Hepatic stellate cell (primary cell): ENCODE measurements at places on chromosomes 5 and 9.
A peak's percentile ranks its signal among the peaks of the same experiment; 100 is the strongest.

DNA sequence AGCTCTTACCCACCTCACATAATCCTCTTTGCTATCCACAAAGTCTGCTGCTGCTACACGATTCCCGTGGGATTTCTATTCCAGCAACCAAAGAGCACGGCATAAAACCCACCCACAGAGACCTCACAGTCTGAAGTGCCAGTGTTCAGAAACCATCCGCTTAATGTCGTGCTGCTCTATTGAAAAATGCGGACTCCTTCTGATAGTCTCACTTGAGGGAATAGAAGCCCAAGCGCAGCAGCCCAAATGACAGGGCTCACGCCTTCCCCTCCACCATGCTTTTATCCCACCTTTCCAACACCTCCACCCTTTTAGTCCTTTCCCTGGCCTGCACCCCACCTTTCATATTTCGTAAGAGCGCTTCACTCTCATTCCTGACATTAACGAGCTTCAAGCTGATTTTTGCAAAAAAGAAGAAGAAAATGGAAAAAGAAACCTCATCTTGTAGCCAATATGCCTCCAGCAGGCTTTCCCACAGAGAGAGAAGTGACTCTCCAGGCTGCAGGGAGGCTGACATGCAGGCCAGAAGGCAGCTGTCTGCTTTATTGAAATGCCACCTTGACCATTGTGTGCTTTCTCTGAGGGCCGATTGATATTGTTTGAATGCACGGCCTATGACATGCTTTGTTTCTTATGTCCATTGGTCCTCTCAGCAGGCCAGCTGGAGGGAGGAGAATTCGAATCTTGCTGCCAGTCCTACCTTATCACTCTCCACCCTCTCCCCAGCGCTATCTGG is 70.6 kb upstream of the PCSK1 start:
- no peak for DNase-seq

GRCh38 chr5:133652951-133653759 is 40.8 kb upstream of the FSTL4 start:
- DNase-seq, result no peak

GRCh38 chr9:3888497-3888858 is 362.7 kb upstream of the RFX3 start:
- no peak for DNase-seq

DNA sequence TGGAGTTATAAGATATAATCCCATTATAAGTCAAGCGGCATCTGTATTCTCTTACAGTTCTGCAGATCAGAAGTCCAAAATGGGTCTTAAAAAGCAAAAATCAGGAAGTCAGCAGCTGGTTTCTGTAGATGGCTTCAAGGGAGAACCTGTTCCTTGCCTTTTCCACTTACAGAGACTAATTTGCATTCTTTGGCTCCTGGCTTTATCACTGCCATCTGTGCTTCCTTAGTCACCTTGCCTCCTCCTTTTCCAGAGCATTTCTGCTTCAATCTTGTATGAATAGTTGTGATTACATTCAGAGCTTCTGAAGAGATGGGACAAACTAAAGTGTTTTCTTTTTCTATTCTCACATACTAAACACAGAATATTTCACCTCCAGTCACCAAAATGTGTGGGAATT is 647.3 kb upstream of the GRAMD2B start:
- DNase-seq, result no peak

DNA sequence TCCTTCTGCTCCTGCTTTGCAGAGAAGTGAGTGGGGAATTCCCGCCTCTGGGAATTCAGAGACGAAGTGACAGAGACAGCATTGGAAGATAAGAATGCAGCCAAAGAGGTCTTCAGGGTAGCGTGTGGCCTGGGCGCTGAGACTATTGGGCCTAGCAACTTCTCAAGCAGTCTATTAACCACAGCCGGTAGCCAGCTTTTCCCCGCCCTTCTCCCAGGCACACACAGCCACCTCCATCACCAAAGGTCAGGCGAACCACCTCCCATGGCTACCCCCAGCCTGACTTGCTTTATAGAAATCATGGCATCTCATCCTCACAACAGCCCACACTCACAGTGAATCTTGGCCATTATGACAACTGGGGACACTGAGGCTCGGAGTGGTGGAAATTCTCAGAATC is 124.2 kb downstream of the KCNIP1 start:
- no peak for DNase-seq

DNA sequence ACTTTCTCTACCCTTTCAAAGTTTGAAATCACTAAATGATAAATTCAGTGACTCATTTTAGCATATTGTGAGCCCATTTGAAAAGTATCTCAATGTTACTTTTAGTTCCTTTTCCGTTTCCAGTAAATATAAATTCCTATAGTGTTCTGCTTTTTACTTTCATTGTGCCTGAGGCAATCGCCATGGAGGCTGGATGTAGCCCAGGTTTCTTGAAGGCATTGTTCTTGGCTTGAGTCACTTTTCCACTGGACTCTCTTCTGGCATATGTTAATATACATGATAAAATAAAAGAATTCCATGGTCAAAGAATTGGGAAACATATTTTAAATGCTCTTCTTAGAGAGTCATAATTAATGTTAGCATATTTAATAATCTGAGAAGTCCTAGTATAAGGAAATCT is 327.0 kb downstream of the IZUMO3 start:
- no peak for DNase-seq

- DNase-seq, result peak; percentile 40
Observed at GRCh38 chr5:158384535-158385481, 525.9 kb upstream of the CLINT1 start.

DNA sequence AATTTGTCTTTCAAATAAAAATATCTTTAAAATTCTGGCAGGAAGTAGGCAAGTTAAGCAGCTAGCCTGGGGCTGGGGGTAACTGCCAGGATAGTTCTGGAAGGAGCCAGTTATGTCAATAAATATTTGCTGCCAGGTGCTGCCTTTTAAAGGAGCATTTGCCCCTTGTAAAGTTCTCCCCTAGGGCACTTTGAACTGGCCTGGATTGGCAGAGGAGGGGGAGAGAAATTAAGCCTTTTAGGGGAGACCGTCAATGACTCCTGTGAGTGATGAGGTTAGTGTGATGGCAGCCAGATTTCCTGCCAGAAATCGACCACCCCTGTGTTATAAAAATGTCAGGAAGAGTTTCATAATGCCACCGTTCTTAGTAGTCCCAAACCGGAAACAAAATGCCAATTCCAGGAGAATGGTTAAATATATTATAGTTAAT is 89.8 kb upstream of the ELL2 start:
- DNase-seq, result no peak

DNA sequence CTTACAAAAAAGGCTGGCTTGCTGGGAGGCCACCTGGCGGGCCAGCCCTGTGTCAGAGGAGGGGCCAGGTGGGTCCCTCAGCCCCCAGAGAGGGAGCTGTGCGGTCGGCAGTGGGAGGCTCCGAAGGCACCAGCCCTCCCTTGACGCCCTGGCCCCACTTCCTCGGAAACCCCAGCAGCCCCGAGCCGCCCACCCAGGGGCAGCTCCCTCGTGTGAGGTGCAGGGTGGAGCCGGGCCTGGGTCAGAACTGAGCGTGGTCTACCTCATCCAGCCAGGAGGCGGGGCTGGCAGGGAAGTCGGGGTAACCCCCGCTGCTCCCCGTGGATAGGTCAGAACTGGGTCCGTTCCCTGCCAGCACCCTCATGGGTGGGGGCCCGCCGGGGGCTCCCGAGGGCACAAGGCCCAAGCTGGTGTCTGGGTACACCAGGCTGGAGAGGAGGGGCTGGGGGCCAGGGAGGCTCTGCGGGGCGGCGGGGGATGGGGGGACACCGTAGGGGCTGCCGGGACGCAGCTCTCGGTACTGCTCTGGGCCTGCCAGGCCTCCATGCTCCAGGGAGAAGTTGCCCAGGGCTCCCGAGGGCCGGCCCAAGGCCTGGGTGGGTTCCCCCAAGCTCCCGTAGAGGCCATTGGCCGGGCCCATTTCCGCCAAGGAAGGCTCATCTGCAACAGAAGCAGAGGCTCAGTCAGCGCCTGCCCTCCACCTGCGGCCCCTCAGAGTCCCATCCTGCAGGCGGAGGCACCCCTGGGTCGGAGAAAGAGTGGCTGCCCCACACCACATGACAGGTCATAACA is 7.6 kb downstream of the LHX3 start:
- DNase-seq, result no peak

DNA sequence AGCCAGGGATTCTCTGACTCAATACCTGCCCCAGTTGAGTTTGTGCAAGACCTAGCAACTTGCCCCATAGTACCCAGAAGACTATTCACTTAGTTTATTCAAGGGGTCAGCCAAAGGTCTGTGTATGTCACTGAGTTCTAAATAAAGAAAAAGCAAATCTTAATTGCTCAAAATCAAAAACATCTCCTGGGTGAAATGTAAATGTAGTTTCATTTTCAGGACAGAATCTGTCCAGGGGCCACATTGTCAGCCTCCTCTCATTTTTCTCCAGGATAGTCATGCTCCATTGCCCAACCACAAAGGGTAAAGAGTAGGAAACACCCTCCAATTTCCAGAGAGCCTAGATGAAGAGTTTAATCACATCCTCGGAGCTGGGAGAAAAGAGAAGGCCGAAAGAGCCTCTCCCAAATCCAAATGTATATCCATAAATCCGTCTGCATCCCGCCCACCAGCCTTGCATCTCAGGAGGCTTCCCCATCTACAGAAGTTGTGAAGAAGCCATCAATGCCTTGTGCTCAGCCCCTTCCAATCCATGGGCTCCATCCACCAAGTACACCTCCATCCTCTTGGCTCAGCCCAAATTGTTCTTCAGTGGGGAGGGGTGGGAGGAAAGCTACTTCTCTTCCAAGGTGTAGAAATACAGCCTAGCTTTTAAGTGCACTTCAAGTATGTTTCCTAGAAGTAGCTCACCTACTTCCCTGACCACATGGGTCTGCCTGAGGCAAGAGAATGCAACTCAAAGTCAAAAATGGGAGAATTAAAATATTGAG is 26.9 kb downstream of the ADAM19 start:
- peak; percentile 64 for DNase-seq

DNA sequence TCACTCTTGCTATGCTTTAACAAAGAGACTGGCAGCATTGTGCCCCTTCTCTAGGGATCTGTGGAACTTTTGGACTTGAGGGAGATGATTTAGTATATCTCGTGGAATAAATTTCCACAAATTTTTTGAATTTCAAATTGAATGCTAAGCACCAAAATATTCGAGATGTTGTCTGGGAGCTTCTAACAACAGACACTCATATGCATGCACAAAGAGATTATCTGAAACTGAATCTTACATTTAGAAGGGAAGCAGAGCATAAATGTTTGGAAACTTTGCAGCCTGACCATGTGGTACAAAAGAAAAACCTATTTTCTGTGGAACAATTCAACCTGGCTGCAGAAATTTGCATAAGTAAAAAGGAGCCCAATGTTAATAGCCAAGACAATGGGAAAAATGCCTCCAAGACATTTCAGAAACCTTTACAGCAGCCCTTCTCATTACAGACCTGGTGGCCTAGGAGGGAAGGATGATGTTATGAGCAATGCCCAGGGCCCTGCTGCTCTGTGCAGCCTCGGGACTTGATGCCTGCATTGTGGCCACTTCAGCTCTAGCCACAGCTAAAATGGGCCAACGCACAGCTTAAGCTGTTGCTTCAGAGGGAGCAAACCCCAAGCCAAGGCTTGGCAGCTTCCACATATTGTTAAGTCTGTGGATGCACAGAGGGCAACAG is 285.8 kb upstream of the FAM174A start:
- DNase-seq, result no peak

DNA sequence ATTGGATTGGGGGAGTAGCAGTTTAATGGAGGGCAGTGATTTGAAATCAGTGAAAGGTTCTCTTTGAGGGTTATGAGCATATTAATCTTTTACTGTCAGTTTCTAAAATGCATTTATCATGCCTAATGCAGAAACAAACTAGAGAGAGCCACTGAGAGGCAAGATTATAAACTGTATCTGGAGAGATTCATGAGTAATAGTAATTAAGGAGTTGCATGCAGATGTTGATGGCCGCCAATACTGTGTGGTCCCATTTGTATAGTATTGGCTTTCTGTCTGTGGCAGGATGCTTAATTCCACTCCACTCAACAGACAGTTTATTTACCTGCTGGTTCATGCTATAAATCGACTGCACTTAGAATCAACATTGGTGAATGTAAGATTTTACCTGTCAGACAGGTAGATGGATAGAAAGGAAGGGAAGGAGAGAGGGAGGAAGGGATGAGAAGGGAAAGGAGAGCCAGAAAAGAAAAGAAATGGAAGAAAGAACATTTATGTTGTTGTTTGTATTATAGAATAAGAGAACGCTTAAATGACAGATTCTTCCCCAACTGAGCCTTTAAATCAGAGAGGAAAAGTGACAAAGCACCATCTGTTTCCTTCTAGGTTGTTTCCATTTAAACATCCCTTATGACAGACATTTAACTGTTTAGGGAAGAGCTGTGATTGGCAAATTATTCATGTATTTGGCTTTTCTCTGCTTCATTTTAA is 146.5 kb downstream of the PAM start:
- no peak for DNase-seq

DNA sequence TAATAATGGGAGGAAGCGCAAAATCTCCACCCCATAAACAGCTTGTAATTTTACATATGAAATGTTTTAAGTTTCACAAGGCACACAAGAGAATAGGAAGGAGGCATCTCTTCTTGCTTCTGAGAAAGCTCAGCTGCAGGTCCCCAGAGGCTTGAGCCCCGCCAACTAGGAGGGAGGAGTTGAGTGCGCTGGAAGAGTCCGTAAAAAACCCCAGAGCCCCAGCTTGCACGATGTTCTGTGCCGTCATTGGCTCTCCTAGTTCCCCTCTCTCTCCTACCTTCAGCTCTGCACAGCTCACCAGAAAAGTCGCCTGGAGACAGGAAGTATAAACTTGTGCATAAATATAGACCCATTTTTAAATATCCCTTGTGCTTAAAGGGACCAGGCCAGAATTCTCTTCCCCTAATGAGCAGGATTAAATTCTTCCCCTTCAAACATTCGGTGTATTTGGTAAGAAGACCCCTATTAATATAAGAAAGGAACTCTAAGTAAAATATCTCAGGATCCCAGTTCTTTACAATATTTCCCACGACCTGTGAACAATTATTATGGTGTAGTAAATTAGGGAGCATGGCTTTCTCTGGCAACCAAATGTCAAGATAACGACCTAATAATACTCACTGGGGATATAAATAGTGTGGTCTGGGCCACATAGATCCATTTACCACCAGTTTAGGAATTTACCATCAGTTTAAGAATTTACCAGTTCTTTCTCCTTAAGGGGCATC is 13.7 kb downstream of the GLRX start:
- DNase-seq, result peak; percentile 64

DNA sequence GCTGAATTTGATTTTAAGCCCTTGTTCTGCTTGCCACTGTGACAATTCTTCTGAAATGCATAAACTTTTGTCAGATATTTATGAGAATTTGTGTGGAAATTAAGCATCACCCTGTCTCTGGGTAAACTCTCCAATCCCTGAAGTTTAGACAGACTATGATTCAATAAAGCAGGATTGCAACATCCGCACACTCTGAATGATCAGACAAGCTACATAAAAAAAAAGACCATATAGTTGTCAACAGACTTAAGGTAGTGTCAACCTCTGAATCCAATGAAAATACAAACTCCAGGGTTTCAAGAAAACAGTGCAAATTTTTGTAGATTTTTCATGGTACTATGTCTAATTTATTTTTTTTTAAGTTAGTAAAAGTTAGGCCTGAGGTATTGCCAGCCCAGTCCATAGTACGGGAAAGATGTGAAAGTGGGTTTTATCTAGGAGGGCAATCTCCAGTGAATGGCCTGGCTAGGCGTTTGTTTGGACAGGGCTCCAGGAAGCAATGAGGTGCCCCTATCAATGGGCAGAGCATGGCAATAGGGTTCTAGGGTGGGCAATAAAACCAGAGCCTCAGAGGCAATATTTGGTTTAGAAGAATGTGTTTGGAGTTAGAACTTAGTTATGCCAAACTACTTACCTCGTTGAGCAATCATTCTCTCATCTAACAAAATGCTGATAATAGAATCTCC is 762.6 kb upstream of the SEMA6A start:
- no peak for DNase-seq

- DNase-seq, result no peak
Observed at GRCh38 chr9:6673326-6674025, 27.9 kb upstream of the GLDC start.

- DNase-seq, result peak; percentile 53
Observed at GRCh38 chr5:93273176-93273575, 307.8 kb downstream of the NR2F1-AS1 start.
